ENCODE measurements at places on chromosomes 1 and 21.

DNA sequence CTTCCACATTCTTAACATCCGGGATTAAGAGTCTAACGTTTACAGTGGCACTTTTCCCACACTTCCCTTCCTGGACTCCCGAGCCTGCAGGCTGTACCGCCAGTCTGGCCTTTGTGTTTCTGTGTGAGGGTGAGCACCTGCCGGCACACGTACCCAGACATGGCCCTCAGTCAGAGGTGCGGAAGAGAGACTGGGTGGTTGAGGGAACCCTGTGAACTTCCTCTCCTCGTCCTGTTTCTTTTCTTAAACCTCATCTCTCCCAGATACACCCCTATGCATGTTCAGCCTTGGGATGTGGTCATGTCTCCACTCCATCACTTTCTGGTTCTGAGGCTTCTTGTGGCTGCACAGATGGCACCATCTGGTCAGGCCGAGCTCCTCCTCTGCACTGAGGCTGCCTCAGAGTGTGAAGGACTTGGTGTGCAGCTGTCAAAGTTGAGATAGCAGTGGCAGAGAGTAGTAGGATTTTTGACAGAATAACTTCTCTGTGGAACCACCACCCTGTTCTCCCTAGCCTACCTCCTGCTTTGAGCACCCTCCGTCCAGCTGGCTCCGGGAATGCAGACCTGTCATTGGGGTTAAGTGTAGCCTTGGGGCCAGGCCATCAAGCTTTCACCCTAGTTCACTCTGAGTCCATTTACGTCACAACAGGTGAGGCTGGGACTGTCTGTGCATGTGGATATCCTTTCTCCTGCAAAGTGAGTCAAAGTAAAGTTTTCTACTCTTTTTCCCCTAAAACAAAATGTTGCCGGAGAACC lies 31.4 kb downstream of the VASH2 start:
- no peak for DNase-seq

- no peak for DNase-seq
Measured at GRCh38 chr1:57165546-57165945, 199.7 kb upstream of the C8B start.

DNA sequence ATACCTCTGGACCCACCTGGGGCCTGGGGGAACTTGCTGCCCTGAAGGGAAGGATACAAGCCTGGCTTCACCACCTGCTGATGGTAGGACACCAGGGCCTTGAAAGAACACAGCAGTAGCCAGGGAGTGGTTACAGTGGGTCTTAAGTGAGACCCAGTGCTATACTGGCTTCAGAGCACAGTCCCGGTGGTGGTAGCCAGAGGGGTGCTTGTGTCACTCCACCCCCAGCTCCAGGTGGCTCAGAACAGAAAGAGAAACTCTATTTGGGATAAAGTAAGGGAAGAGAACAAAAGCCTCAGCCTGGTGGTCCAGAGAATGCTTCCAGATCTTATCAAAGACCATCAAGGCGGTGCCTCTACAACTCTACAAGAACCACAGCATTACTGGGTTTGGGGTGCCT lies 37.2 kb downstream of the VAV3 start:
- DNase-seq, result no peak

- no peak for DNase-seq
Measured at GRCh38 chr21:45427331-45428271, 22.6 kb downstream of the COL18A1 start.

- DNase-seq, result no peak
Measured at GRCh38 chr1:117473063-117473462, 105.8 kb downstream of the MAN1A2 start.

DNA sequence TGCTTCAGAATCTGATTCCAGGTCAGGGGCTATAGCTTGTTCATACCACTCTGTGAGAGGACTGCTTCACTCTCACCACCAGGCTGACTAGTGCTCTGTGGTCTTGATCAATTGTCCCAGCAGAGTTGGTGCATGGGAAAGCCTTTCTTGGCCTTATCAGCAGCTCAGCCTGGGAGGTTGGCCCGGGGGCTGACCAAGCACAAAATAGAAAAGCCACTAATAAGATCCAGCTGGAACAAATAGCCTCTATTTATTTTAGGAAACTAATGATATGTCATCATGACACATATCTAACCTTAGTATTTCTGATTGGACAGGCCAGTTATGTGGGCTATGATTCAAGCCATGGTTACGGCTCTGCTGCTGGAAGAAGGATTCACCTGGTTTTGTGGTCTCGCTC lies 134.2 kb downstream of the GDAP2 start:
- DNase-seq, result no peak

DNA sequence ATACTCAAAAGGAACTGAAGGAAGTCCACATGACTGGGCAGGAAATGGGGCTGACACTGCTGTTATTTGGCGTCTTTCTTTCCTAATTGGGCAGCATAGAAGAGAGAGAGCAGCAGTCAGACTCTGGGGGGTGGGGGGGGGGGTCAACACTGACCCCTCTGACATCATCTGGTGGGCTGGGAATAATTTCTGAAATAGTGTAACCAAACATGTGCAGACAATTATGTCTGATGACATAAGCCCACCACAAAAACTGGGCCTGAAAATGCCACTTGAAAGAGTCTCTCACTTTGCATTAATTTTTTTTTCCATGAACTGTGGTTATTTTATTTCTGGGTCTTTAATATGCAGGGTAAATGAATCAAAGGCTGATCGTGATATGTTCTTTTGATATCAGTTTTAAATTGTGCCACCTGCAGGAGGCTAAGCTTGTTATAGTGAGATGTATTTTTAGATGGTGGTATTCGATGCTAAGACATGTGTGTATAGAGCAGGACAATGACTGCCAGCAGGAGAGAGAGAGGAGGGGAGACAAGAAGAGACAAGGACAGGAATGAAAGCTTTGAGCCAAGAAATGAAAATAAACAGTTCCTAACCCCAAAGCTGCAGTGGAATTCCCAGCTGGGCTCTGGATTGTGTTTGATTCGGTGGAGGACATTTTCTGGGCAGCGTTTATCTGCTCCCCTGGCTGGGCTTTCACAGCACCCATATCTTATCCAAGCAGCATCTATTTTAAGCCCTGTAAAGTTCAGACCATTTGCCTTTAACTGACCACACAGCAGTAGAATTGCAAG lies 264.7 kb downstream of the PBX1 start:
- no peak for DNase-seq

GRCh38 chr1:29753771-29754572 lies 517.6 kb downstream of the PTPRU start:
- no peak for DNase-seq

DNA sequence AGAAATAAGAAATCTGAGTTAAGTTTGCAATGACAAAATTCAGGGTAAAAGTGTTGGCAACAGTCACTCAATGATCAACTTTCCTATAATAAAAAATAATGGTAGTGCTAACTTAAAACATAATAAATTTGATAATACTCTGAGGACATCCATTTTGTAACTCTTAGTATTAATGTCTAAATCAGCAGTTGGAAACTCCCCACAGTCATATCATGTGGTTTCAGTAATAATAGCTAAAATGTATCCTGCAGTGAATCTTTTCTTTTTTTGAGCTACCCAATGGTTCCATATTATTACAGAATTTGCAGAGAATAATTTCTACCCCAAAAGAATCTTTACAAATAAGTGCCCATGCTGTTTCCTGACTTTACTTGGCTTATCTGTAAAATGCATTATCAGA lies 286.7 kb downstream of the PTPRC start:
- no peak for DNase-seq

DNA sequence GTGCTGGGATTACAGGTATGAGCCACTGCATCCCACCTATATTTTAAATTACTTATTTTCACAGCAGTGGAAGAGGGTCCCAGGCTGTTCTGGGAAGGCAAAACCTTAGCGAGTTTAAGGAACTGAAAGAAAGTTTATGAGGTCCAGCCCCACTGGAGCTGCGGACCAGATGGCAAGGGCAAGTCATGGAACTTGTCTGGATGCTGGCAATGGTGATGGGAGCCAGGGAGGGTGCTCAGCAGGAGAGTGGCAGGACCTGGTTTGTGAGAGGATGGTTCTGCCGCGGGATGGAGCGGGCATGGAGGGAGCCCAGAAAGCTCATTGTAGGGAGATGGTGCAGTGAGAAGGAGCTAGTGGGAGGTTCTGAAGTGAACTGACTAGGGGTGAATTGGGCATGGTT lies 50.6 kb upstream of the SLC45A1 start:
- DNase-seq, result no peak

DNA sequence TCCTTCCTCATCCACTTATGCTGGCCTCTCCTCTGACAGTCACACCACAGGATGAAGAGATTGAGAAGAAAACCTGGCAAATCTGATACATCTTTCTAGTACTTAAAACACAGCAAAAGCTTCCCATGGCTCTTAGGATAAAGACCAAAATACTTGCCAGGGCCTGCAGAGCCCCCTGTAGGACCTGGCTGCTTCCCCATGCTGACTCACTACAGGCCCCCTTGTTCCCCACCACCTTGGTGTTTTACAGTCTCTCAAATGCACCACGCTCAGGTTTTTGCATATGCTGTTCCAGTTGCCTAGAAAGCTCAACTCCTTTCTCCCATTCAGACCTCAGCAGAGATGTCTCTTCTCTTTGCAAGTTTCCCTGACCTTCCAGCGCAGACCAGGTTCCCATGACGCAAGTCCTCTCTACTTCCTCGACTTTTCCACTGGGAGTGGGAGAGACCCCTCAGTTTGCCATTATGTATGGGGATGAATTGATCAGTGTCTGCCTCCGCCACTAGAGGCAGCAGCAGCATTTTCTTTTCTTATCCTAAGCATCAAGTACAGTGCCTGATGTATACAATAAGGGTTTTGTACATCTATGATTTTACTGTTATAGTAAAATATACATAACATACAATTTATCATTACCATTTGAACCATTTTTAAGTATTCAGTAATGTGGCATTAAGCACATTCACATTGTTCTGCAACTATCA lies 113.8 kb upstream of the C8B start:
- DNase-seq, result no peak

- no peak for DNase-seq
Measured at GRCh38 chr1:32998064-32998463, 33.5 kb upstream of the RNF19B start.

GRCh38 chr1:169694304-169695075 lies 16.9 kb downstream of the SELL start:
- peak; percentile 20 for DNase-seq

DNA sequence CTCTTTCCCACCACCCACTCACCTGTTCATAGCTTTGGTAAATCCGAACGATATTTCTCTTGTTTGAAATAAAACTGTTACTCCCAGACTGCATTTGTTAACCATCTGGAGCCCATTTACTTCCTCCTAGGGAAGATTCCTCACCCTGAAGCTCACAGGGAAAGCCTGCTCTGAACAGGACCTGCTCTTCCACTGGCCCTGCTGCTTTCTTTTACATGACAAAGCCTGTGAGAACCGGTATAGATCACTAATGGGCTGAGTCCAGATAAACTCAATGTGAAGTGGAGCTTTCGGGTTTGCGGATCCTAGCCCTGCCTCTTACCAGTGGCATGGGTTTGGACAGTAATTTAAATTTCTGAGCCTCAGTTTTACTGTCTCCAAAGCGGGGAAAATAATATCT lies 45.2 kb downstream of the FAM163A start:
- DNase-seq, result no peak

- no peak for DNase-seq
Measured at GRCh38 chr1:190376044-190376443, 101.6 kb downstream of the BRINP3 start.

DNA sequence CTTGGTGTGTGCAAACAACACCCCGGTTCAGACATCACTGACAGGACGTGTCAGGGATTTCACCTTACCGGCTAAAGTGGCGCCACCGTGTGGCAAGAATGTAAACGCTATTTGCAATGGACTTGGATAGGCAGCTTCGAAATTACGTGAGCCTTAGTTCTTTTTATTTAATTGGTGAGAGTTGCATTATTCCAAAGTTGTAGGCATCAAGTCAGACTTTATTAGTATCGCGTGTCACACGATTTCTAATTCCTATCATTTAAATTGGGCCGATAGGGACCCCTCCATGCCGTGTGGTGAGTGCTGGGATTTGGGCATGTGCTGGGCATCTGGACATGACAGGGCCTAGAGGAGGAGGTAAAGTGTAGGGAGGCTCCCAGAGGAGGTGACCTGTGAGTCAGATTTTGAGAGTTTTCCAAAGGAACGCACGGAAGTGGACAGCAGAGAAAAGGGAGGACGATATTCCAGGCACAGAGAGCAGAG lies 14.5 kb upstream of the CPT2 start:
- peak; percentile 58 for DNase-seq

DNA sequence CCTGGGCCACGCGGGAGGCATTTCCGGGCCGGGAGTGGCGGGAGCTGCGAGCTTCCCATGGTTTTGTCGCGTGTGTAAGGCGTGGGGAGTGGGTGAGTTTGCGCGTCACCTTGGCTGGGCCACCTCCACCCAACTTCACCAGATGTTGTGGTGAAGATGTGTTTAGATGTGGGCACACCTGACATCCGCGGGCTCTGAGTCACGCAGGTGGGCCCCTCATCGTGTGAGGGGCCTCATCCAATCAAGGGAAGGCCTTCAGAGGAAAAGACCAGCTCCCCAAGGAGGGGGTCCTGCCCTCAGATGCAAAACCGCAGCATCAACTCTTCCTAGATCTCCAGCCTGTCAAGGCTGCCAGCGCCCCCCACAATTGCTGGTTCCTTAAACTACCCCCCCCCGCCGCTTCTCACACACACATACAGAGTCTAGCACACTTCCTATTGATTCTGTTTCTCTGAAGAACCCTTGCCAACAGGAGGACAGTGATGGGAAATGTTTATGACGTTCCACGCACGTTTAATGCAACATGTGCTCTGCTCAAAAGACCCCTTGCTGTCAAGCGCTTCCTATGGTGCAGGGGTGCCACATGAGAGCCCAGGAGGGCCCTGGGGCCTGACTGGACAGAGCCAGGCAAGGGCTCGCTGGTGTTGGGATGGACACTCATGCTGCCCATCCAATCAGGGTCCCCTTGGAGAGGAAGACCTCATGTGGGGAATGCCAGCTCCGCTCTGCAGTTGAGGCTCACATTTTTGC lies 11.9 kb downstream of the ACTRT2 start:
- peak; percentile 33 for DNase-seq

- no peak for DNase-seq
Measured at GRCh38 chr1:234907208-234907939, 221.3 kb downstream of the TOMM20 start.

DNA sequence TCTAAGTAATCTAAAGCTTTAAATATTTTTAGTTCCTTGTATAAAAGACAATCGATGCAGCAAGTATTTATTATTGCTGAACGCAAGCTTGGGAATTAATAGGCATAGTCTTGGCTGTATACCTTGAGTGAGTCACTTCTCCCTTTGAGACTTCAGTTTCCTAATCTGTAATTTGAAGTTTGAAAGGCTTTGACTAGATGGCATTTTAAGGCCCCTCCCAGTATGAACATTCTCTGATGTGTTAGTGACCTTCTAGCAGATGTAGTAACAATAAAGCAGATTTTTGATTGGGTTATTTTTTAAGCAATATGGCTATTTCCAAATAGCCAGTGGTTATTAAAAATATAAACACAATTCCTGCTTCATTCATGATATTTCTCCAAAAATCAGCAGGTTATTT lies 58.2 kb downstream of the DUSP10 start:
- DNase-seq, result no peak

DNA sequence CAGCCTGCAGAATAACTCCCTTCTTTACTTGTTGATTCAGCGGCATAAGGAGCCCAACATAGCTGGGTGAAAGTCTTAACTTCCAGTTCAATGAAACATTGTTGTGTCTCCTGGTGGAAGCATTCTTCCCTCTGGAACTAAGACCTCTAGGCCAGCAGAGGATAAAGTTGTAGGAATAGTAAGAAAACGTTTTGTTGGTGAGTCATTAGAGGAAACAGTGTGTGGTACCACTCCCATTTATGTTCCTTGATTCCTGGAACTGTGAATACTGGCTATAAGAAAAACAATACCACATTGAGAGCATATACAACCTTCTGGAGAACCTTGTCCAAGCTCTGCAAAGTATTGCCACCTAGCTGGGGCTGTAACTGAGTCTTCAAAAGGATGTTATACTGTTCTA lies 737.4 kb upstream of the ZP4 start:
- DNase-seq, result no peak
